ENCODE measurements at places on chromosomes 4 and X. TPM values are rescaled to one million over a fixed set of nuclear protein-coding genes. Genes with fewer than 3 reads are reported as not detected.

DNA sequence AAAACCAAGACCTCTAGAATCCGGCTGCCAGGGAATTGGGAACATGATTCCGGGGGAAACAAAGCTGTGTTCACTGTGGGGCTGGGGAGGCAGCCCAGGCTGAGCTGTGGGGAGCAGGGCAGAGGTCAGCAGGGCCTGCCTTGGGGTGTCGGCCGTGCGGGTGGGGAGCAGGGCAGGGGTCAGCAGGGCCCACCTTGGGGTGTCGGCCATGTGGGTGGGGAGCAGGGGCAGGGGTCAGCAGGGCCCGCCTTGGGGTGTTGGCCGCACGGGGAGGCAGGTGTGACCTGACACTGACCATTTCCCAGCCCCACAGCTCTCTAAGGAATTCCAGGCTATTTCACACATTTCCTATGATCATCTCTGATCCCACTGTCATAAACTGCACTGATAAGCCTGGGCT lies 45.6 kb upstream of the CPLX1 start:
- DNase-seq: no peak

- no peak for DNase-seq
Observed at GRCh38 chr4:181982856-181983255, 260.3 kb upstream of the TENM3 start.

DNA sequence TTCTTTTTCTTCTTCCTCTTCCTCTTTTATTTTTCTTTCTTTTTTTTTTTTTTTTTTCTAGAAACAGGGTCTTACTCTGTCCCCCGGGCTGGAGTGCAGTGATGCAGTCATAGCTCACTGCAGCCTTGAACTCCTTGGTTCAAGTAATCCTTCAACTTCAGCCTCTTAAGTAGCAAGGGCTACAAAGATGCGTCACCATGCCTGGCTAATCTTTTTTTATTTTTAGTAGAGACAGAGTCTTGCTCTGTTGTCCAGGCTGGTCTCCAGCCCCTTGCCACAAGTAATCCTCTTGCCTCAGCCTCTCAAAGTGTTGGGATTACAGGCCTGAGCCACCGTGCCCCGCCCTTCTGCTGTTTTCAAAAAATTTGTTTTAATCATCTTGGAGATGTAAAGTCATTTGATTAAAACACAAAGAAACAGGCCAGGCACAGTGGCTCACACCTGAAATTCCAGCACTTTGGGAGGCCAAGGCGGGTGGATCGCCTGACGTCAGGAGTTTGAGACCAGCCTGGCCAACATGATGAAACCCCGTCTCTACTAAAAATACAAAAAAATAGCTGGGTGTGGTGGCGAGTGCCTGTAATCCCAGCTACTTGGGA lies 28.1 kb downstream of the SYNPO2 start:
- no peak for DNase-seq

The TLR10 gene
- polyA plus RNA-seq: not detected

The DDX53 gene
- polyA plus RNA-seq: not detected

The ZGRF1 gene
- polyA plus RNA-seq: 3.0 TPM

- DNase-seq: no peak
Observed at GRCh38 chr4:5203309-5203992, 152.2 kb downstream of the STK32B start.

The IL15 gene
- 7.3 TPM for polyA plus RNA-seq

The EFHC2 gene
- not detected for polyA plus RNA-seq

- no peak for DNase-seq
Observed at GRCh38 chrX:113548308-113549015, 707.8 kb upstream of the AMOT start.

The NPNT gene
- not detected for polyA plus RNA-seq

The MAGEB6B gene
- polyA plus RNA-seq: not detected

All from BJ (cell line).